ENCODE measurements at places on chromosomes 2 and 18.

DNA sequence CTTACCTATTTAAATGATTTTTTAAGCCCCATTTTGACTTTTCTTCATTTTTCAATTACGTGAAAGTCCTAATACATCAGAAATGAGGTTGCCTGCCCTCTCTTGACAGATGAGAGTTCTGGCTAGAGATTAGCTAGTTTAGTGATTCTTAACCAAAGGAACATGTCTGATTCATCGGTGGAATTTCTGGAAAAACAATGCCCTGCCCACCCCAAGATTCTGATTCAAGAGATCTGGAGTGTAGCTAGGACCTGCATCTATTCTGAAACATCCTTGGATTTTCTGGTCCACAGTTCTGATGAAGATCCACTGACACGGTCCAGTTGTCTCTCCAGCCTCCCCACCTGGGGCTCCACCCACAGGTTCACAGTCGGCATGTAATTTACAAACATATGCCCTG, 111.2 kb downstream of the KLF7 start:
- no peak for DNase-seq

- DNase-seq = no peak
Observed at GRCh38 chr2:15919716-15920434, 20.5 kb upstream of the MYCN start.

DNA sequence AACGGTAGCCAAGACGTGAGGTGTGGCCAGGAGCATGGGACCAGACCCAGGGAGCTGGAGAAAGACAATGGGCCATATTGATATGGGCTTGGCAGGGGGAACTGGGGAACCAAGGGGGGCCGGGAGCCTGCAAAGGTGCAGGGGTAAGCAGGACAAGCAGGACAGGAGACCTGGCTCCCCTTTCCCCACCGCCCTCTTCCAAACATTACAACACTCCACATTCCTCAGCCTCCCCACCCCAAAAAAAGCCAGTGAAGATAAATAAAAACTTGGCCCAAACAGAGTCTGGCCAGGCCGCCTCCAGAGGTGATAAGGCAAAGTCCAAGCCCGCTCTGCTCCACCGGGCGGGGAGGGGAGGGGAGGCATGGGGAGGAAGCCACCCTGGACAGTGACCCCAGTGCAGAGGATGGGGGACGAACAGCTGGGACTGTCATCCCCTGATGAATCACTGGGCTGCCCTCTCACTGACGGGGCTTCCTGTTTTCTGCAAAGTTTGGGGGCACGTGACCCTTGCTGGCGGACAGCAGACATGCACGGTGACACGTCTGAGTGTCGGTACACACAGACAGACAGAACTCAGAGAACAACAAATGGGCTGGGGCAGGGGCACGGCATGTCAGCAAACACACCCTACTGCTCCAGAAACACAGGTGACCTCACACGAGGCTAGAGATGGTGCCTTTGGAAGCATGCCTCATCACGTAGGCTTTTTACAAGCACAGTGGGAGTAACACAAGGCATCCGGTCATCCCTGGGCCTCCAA, 100.2 kb downstream of the TNS1 start:
- DNase-seq = peak; percentile 7

GRCh38 chr2:112691881-112692281, 28.9 kb upstream of the NT5DC4 start:
- no peak for DNase-seq
